T-helper 2 cell treated with Interferon-gamma antibody and Interleukin-4, amounts not matched to agents 5 μg/mL and 100 μg/mL, for 36 hours (primary cell): ENCODE measurements at places on chromosomes 16 and 17.

DNA sequence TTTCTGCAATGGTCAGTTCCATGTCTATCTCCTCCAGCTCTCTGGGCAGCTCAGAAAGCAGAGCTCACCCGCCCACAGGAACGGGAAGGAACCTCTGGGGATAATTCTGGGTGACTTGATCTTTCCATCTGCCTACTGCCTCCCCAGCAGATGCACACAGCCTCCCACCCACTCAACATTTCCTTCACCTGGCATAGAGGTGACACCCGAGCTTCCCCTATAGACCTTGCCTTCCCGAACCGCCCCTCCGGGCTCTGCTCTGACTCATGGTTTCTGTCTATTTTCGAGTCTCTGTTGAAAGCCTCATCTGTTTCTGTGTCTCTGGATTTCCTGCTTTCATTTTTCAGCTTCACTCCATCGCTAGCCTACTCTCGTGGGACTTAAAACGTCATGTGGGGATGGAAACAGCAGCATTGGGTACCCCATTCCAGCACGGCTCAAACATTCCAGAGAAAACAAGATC, 11.4 kb downstream of the GGA3 start:
- DNase-seq = peak; percentile 85

DNA sequence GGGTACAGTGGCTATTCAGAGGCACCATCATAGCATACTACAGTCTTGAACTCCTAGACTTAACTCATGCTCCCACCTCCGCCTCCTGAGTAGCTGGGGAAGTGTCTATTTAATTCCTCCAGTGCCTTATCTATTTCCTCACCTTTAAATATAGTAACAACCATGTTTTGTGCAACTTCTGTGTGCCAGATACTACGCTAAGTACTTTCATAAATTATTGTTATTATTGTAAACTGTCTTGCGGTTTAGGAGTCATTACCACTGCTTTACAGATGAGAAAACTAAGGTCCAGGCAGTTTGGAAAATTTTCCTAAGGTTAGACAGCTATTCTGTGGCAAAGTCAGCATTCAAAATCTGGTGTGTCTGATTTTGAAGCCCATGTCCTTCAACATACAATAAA, 359.1 kb upstream of the XYLT1 start:
- DNase-seq = no peak

DNA sequence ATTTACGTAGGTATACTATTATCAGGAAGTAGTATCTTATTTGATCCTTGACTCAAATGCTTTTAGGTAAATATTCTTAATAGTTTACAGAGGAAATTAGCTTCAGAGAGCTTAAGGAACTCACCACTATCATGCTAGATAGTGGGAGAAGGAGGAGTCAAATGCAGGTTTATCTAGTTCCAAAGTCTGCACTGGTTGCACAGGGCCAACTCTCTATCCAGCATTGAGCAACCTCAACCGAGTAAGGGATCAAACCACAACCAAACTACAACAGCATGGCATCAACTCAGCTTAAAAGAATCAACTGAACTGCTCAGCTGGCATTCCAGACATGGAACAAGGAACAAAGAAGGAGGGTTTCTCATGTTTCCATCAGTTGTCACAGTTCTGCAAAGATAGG, 306.0 kb downstream of the MAF start:
- DNase-seq = no peak

DNA sequence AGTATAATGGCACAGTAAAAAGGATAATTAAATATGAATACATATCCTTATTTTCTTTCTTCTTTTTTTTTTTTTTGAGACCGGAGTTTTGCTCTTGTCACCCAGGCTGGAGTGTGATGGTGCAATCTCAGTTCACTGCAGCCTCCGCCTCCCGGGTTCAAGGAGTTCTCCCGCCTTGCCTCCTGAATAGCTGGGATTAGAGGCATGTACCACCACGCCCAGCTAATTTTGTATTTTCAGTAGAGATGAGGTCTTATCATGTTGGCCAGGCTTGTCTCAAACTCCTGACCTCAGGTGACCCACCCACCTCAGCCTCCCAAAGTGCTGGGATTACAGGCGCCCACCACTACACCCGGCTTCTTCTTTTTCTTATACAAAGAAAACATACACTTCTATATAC, 12.0 kb downstream of the GABARAPL2 start:
- DNase-seq = no peak

DNA sequence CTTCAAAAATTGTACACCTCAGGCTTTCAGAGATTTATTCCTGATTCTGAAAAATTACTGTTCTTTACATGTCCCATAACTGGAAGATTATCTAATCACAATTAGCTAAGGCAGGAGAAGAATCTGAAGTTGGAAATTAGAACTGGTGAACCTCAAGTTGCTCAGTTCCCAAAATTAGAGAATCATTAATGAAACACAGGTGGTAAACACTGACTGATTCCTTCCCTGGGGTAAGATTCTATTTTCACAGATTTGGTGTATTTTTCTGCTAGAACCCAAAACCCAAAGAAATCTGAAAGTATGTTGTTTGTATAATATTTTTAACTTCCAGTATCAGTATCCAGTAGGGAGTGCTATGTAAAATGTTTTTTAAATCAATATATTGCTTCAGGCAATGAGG, 25.7 kb downstream of the PHKB start:
- DNase-seq = no peak

- DNase-seq = no peak
These were observed 6.8 kb downstream of the PIEZO1 start for GRCh38 chr16:88778271-88778525.
